ENCODE measurements at places on chromosomes 12 and 14.

- no peak for DNase-seq
These were observed 16.3 kb upstream of the YBX3 start for GRCh38 chr12:10739157-10740118.

DNA sequence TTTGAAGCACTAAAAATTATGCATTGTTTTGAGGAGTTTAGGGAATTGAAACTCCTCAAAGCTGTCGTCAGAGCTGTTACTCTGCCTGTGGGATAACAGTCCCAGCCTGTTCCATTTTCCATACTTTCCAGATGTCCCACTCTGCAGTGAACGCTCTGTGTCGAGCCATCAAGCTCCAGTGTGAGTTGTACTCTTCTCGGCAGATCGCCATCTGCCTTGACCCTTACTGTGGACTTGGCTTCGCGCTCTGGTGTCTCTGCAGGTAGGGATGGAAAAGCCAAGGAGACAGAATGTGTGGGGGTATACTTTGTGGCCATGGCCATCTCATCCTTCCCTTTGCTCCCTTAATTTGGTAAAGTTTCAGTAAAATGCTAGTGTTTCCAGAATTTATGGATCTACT lies 35.5 kb upstream of the ATF1 start:
- DNase-seq: no peak

- DNase-seq: no peak
These were observed 213.1 kb downstream of the PTPRO start for GRCh38 chr12:15535352-15535781.

DNA sequence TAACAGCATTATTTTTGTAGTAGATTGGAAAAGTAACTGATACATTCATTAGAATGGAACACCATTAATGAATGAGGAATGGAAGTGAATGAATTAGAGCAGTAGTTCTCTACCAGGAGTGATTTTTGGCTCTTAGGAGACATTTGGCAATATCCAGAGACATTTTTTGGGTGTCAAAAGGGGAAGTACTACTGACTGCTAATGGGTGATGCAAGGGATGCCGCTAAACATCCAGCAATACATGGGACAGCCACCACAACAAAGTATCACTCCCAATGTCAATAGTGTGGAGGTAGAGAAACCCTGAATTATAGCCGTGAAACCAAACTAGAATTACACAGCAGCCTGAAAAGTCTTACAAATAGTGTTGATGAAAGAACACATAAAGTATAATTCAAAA lies 1.5 kb downstream of the CHURC1 start:
- DNase-seq: no peak

DNA sequence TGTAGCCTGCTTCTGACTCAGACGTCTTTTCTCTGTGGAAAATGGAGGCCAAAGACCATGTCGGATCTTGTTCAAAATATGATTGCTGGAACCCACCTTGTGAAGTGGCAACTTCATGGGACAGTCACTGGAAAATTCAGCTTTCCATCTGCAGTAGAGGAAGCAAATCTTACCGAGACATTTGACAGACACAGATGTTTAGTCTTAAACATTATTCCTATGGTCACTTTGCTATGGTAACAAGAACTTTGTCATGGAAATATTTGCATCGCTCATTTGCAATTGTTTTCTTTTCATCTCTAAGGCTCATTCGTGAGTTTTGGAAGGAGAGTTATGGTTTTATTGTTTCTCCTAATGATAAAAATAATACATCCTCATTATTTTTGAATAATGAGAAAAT lies 98.3 kb upstream of the HIF1A start:
- DNase-seq: no peak

DNA sequence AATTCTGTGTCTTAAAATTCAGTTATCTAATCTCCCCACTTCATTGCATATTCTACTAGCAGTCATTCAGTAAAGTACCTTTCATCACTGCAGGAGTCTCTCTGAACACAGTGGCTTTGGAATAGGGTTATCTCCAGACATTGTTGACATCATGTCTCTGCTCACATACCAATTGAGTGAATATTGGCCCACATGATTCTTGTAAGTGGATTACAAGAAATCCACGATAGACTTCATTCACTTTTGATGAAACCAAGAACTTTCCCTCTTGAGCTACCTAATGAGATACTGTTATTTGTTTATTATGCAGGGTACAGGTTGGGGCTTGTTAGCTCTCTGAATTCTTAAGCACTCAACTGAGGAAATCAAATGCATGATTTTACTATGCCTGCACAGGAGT lies 284.9 kb downstream of the RAD51B start:
- no peak for DNase-seq

DNA sequence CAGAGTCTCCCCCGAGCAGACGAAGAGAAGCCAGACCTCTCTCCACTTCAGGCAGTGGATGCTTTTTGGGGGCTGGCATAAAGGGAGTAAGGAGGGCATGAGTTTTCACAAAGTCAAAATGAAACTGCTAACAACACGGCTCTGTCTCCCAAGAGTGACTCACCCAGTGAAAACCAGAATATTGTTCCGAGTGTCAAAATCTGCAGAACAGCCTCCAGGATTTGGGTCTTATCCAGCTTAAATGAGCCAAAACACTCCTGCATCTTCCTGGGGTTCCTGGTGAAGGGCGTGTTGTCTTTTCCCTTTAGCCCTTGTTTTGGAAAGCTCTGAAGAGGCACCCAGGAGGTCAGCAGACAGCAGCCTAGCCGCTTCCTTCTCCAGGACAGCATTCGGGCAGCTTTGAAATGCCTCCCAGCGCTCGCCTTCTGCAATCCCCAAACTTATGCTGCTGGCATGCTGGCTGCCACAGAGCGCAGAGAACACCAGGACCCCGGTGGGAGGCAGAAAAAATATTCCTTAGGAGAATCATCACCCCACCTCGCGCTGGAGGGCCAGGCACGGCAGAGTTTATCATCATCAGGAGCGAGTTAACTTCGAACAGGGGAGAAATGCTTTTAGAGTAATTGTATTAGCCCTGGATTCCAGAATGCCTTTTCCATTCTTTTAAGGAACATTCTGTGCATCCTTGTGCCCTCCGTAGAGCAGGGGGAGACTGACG lies 117.7 kb upstream of the NCOR2 start:
- no peak for DNase-seq

DNA sequence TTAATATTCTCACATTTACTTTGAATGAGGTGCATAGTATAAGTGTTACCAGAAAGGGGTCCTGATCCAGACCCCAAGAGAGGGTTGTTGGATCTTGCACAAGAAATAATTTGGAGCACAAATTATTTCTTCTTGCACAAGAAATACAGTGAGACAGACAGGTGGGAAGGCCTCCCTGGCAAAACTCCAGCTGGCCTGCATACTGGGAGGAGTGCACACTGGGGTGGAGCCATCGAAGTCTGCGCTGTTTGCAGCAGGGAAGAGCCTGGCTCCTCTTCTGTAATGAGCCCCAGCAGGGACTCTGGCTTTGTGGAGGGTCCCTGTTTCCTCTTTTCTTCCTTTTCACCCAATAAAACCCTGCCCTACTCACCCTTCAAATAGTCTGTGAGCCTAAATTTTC lies 141.6 kb downstream of the GLT1D1 start:
- DNase-seq: peak; percentile 16

DNA sequence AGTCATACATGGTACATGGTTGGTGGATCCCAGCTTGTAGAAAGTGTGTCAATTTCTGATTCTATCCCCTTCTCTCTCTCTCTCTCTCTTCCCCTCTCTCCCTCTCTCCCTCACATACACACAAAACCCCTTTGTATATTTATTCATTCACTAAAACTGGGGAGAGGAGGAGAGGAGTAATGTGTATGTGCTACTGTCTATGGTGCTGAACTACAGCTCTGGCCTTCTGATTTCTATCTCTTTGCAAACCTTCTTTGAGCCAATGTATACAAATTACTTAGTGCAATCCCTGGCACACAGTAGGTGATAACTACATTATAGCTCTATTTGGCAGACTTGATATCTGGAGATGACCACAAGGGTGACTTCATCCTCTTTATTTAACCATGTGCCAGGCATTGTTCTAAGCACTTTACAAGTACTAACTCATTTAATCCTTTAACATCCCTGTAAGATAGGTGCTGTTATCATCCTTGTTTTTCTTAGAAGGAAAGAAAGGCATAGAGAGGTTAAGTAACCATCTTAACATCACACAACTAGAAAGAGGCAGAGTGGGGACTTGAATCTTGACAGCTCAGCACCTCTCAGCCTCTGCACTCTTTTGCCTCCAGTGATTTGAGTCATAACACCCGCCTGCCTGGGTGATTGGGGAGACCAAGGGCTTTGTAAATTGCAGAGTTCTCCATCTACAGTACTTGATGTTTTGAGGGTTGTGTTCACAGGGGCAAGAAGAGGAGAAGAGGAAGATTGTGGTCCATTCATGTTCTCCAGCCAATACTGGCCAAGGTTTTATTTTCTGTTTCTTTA lies 21.3 kb downstream of the RPH3A start:
- DNase-seq: no peak

GRCh38 chr14:60356906-60357550 lies 108.0 kb downstream of the PPM1A start:
- no peak for DNase-seq
